Stimulated activated CD4-positive, alpha-beta T cell treated with anti-CD3 and anti-CD28 coated beads, Interleukin-15, amount 100 ng/mL, for 1 hour (primary cell): ENCODE measurements at places on chromosomes 11 and 22.

DNA sequence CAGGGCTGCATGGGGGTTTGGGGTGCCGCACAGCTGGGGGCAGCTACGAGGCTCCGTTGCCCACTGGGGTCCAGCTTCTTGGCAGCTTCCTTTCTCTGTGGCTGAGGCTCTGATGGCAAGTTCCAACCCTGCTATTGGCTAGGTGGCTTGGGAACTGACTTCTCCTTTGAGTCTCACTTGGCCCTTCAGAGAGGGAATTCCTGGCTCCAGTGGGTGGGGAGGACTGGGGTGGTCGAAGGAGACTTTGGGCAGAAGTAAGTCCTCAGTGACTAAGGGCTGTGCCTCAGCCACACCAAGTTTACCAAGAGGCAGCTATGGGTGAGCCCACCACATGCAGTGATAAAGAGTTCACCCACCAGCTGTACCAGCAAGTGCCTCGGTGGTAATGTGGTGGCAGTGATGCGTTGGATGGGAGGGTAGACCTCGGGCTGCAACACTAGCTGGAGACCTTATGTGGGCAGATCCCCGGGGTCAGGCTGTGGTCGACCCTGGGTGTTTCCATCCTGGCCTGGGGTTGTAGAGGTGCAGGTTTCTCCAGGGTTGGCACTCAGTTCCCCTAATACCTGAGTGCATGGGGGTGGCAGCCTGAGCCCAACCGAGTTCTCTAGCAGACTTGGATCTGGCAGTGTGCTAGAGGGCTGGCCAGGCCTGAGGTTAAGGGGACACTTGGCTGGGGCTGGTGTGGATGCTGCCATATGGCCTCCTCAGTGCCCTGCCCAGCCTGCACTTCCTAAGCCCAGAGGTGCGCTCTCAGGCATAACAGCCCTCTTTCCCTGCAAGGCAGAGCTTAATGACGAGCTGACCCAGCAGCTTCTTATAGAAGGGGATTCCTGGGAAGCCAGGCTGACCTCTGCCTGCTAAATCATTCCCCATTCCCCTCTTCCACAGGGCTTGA lies 197.0 kb upstream of the CADM1 start:
- no peak for DNase-seq

DNA sequence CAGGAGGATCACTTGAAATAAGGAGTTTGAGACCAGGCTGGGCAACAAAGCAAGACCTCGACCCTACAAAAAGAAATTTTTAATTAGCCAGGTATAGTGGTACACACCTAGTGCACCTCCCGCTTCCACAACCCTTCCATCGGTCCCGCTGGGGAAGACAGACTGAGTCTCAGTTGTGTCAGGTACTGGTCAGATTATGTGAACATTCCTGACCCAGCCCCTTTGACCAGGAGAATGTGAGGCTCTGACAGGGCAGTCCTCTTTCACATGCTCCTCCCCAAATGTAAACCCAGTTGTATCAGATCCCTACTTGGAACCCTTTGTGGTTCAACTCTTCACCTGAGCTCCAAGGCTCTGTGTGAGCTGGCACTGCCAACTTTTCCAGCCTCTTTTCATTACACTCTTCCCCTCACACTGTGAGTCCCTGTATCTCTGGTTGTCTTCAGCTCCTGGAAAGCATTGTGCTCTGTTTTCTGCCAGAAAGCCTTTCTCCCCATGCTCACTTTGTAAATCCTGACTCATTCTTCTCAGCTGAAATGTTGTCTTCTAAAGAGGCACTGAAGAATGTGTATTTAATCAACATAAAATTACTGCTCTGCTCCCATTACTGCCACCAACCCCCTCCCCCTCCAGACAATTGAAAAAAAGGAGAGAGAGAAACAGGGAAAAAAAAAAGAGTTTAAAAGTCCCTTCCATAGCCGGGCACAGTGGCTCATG lies 2.1 kb upstream of the TTLL12 start:
- DNase-seq, result no peak

DNA sequence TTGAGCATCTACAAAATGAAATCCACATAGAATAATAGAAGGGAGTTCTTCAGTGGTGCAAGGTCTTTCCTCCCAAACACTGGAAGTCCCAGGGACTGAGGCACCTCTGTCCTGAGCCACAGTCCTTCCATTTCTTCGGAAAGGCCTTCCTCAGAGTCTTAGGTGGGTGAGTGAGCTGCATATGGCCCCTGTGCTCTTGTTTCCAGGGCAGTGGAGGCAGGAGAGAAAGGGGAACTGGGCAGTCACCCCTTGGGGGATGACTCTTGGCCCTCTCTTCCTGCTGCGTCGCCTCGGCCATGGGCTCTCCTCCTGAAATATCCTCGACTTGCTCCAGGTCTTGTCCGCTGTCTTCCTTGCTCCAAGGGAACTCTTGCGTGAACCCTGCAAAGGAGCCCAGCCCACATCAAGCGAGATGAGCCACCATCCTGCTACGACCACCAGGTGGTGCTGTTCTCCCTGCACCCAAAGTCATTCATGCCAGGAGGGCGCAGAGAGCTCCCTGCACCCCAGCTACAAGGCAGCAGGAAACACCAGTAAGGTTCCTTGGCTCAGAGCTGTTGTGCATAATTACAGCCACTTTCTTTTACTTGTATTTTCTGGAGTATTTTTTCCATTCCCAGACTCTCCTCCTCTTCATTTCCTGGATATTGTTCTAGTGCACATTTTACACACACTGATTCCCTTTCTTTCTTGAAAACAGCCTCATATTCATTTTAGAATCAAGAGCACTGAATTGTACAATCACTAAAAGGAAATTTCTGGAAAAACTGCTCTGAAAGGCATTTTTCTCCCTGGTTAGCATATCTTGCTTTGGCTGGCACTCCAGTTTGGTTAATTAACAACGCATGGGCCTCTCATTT lies 397.8 kb downstream of the OPCML start:
- DNase-seq, result no peak

GRCh38 chr11:1918436-1919315 lies 827 bp upstream of the TNNT3 start:
- no peak for DNase-seq

- DNase-seq, result no peak
Observed at GRCh38 chr11:91608677-91609076, 615.9 kb upstream of the FAT3 start.

DNA sequence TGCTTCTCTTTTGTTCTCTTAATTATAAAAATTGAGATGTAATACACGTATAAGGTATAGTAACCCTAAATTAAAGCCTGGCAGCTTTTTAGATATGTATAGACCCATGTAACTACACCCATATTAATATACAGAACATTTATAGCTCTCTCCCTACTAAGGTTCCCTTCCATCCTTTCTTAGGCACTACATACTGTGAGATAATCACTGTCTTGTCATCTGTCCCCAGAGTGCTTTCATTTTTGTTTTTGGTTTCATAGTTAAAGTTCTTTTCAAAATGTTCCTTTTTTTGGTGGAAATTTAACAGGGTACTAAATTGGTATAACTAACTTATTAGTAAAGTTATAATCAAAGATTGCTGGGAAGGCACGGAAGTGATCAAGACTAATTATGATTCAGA lies 49.2 kb downstream of the MTMR3 start:
- no peak for DNase-seq

DNA sequence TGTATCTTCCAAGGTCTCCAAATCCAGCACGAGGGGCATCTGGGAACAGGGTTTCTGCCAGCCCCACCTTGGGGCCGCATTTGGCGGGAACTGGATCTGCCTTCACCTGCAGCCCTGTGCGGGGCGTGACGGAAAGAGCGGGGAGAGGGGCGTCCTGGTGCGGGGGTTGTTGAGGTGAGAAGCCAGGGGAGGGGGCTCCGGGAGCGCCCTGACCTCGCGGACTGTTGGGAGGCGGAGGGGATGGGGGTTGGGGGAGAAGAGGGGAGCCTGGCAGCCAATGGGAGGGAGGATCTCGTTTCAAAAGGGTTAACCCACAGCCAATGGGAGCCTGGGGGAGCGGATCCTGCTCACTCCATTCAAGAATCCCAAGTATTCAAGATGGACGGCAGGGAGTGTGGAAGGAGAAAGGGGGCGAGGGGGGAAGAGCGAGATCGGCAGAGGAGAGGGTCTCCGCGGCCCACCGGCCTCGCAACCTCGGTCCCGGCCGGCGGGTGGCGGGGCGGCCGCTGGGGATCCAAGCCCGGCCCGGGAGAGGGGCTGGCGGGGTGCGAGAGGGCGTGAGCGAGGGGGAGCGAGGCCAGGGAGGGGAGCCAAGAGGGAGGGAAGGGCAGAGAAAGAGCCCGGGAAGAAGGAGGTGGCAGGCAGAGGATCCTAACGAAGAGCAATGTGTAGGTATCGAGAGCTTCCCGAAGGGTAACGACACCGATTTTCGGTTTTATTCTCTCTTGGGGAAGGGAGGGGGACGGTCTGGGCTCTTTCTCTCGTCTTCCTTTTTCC lies 11.5 kb downstream of the YPEL4 start:
- no peak for DNase-seq

DNA sequence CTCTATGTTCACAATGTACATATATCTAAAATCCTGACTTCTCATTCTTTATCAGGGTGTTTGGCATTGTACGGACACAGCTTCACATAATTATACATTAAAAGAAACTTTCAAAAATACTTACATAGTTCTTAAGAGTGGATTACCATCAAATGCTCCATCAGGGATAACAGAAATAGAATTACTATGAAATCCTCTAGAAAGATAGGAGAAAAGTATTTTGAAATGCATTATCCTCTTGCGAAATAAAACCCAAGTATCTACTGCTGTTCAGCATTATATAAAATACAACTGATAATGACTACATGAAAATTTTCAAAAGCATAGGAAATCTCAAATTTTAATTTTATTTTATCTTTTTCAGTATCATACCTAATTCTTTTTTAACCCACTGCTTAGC lies 17.8 kb upstream of the CCDC34 start:
- DNase-seq, result no peak

DNA sequence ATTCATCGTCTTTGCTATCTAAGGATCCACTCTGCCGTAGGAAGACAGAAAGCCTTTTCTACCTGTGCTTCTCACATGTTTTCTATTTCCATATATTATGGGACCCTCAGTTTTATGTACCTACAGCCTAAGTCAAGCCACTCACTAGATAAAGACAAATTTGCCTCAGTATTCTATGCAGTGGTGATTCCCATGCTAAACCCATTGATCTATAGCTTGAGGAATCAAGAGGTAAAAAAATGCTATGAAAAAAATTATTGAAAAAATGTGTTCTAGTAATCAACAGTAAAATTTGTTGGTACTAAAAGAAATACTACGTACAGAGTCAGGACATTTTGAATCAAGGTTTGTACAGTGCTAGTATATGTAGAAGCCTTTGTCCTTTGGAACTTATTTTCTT lies 18.1 kb upstream of the OR5AL1 start:
- DNase-seq, result no peak

DNA sequence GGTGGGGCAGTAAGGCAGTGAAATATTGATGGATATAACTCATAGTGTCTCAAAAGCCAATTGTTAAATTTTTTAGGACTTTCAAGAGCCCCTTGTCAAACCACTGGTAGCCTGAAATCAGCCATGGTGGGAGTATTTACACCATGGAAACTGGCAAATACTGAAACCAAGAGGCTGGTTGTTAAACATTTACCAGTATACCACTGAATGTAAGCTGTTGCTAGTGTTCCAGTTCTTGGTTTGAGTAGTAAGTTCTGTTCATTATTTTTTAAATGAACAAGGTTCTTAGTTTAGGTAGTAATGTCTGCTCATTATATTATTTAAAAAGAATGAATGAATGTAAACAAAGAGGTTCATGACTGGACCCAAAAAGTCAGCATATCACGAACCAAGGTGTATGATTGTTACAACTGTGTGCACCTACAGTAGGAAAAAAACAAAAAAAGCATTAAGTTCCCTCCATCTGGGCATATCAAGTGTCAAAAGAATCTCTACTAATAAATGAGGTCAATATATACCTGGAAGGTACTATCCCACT lies 4.5 kb upstream of the EIF3F start:
- DNase-seq, result no peak
